ENCODE measurements at places on chromosomes 1 and 21. TPM values are rescaled to one million over a fixed set of nuclear protein-coding genes. Genes with fewer than 3 reads are reported as not detected.

The MPL gene
- not detected for total RNA-seq

The SPAG17 gene
- 0.09 TPM for total RNA-seq

The UBE4B gene
- total RNA-seq, result 59.9 TPM

The SOAT1 gene
- total RNA-seq, result 67.5 TPM

The GNPAT gene
- total RNA-seq, result 54.8 TPM

The FCER1G gene
- not detected for total RNA-seq

The ASCL5 gene
- not detected for total RNA-seq

GRCh38 chr1:42960566-42961311 lies 2.1 kb upstream of the SLC2A1 start:
- no peak for DNase-seq

DNA sequence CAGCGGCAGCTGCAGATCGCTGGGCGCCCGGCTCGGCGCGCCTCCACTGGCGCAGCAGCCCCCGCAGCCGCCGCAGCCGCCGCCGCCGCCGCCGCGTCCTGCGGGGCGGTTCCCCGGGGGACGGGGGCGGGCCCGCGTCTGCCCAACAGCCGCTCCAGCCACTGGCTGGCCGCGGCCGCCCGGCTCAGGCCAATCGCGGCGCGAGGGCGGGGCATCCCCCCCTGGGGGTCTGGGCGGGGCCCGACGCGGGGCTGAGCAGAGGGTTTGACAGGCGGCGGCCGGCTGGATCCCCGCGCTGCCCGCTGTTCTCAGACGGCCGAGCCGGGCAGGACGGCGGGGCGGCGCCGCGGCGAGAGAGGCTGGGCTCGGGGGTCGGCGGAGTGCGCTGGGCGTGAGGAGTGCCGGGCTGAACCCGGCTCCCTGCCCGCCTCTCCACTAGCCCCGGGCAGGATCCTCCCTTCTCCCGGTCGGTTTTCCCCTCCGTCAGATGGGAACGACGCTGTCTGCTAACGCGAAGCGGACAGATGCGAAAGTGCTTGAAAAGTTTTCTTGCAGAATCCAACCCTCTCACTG lies at the start of gene GLIS1:
Gene GLIS1 (minus strand): TSS at position 56 of the 573 bp plus-strand sequence. CDS start 1,100 bp downstream, outside the sequence.
- peak; percentile 71 for DNase-seq

GRCh38 chr1:186925881-186926669 lies 97.3 kb downstream of the PLA2G4A start:
- peak; percentile 79 for DNase-seq

DNA sequence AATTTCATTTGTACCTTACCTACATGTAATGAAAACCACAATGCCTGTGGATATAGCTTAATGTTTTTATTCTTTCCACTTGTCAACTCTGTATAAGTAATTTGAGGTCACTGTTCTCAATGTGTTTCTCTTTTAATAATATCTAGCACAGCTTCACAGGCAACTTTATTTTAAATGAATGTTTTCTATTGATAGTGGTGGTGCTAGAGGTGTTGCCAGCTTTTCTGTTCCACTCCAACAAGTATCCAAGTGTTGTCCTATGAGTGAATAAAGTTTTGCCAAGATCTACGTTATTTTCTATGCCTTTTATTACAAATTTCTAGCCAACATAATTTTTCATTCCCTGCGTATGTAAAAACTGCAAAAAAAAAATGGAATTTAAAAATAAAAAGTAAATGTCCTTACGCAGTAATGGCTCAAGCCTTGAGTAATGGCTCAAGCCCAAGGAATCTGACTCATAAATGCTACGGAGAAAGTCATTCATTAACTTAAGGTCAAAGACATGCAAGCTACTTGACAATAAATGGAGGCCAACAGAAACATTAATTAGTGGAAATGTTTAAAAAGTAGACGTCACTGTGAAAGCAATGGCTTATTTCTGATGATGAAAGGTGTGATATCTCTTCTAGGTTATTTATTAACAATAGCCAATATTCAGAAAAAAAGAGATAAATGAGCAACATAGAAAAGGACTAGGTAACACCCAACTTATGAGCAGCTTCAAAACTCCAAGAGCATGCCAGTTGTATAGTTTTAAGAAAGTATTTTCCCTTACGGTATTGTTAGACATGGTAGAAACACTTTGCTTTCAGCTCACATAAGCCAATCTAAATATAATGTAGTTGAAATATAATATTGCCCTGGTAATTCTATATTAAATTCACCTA lies 71.4 kb downstream of the SLC44A5 start:
- peak; percentile 67 for DNase-seq

- no peak for DNase-seq
Measured at GRCh38 chr1:182329471-182329870, 62.1 kb downstream of the GLUL start.

DNA sequence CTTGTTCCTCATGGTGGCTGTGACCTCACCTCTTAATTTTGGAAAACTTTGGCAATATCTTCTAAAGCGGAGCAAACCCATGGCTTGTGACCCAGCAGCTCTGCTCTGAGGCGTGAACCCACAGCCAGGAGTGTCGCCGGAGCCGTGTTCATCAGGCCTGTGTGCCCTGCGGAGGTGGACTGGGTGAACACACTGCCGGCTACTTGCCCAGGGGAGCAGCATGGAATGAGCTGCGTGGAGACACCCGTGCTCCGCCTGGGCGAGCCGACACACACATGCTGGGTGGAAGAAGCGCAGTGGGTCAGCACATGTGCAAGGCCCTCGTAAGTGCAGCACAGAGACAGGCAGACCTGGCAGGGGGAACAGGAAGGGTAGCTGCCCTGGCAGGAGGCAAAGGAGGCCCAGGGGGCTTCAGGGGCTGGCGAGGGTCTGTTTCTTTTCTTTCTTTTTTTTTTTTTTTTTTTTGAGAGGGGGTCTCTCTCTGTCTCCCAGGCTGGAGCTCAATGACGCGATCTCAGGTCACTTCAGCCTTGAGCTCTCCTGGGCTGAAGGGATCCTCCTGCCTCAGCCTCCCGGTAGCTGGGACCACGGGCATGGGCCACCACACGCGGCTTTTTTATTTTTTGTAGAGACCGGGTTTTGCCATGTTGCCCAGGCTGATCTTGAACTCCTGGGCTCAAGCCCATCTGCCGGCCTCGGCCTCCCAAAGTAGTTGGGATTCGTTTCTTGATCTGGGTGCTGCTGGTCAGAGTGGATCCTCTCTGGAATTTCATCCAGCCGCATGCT lies 41.8 kb downstream of the AGPAT3 start:
- no peak for DNase-seq

GRCh38 chr21:34110594-34111202 lies 37.3 kb downstream of the MRPS6 start:
- DNase-seq, result no peak

- DNase-seq, result no peak
Measured at GRCh38 chr1:39569034-39569433, 7.6 kb downstream of the PABPC4 start.

DNA sequence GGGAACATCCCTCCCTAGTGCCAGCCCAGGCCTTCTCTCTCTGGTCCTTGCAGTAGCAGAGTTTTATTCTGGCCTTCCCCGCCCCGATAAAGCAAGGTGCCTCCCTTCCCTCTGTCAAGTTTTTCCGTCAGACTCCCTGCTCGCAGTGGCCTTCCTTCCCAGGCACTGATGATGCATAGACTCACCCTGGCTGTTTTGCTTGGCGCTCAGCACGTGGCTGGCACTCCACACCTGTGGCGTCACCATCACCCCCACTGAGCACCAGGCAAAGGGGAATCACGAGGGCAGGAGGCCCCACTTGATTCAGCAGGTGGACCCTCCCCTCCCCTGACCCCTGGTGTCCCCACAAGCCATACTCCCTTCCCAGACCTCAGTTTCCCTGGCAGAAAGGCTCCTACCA lies 7.4 kb downstream of the SLC26A9 start:
- DNase-seq, result no peak

DNA sequence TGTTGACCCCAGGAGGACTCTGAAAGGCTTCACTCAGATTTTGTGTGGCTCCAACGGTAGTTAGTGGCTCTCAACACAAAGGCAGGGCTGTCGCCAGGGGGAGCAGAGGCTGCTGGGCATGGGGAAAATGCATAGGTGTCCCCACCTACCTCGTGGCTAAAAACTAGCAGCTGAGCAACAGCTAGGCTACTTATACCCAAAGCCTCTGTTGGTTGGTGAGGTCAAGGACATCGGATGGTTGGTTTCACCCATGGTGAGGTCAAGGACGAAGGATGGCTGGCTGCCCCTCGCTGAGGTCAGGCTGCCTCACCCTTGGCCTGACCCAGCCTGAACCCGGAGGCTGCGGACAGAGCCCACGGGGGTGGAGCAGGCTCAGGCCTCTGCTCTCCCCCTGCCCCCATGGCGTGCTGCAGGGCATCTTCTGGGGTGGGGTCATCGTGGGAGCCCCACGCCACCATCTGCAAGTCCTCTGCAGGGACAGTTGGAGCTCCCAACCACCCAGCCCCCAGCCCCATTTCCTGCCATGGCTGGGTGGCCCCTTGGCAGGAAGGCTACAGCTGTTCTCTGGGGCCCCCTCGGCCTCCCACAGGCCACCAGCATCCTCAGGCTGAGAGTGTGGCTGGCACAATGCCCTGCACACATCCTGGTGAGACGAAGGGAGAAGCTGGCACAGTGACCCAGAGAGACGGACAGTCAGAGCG lies 8.5 kb upstream of the GNB1 start:
- DNase-seq, result no peak

GRCh38 chr1:223175032-223175431 lies 32.0 kb upstream of the TLR5 start:
- DNase-seq, result peak; percentile 14

GRCh38 chr21:27817902-27818623 lies 851.2 kb upstream of the ADAMTS5 start:
- no peak for DNase-seq

GRCh38 chr21:25186273-25186672 lies 421.0 kb downstream of the MRPL39 start:
- no peak for DNase-seq

Measured in fibroblast of the aortic adventitia (primary cell).